ENCODE measurements at places on chromosomes 11 and 22.

GRCh38 chr11:27309046-27309445 lies 54.0 kb downstream of the CCDC34 start:
- no peak for DNase-seq

GRCh38 chr11:16781936-16782919 lies 43.8 kb downstream of the C11orf58 start:
- no peak for DNase-seq

- no peak for DNase-seq
Measured at GRCh38 chr22:38106814-38107578, 3.5 kb downstream of the BAIAP2L2 start.

GRCh38 chr11:394034-394857 lies at the start of gene PKP3:
Gene PKP3 (plus strand): TSS chr11:394209. CDS start chr11:394293, 84 bp downstream.
- no peak for DNase-seq

GRCh38 chr11:98736833-98737232 lies 283.9 kb upstream of the CNTN5 start:
- no peak for DNase-seq

- DNase-seq, result no peak
Measured at GRCh38 chr11:57391539-57391938, 1.1 kb upstream of the PRG2 start.

DNA sequence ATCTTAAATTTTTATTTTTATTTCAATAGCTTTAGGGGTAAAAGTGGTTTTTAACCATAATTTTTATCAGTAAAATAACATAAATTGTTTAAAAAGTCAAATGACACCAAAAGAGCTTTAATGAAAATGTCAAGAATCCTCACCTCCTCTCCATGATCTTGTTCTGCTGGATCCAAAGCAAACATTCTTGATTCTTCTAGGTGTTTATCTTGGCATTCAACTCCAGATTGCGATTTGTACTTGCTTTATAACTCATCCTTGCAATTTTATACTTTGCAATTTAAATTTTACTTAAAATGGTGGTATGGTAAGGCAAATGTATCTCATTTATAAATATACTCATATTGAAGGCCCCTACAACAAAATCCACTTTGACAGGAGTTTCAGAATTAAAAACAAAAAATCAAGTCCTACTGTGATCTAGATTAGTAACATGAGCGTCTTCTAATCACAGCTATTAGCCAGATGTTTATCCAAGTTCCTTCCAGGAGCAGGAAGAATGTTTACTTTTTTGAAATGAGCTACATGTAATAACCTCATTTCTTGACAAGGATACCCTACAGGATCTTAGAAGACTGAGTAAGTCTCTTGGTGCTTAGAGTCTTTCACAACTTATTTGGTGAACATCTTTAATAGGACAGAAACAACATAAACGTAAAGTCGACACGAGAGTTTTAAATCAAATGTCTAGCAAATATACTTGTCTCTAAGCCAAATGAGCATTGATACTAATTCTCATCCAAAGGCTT lies 72.4 kb upstream of the CARD18 start:
- DNase-seq, result no peak

DNA sequence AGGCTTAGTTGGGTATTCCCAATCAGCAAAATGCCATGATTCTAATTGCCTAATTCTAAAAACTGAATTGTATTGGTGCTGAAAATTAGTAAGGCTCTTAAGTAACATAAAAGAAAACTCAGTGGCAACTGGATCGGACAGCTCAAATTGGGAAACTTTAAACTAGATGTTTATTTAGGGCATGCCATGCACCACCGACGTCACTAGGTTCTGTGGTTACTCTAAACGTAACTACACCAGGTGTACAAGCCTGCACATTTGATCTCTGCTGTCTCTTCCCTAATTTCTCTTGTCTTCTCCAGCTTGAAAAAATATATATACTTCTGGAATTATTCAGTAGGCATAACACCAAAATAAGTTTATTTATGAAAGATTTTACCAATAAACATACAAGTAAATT lies 378.2 kb downstream of the DCDC1 start:
- no peak for DNase-seq

GRCh38 chr22:27564806-27565205 lies 236.8 kb downstream of the MN1 start:
- no peak for DNase-seq

DNA sequence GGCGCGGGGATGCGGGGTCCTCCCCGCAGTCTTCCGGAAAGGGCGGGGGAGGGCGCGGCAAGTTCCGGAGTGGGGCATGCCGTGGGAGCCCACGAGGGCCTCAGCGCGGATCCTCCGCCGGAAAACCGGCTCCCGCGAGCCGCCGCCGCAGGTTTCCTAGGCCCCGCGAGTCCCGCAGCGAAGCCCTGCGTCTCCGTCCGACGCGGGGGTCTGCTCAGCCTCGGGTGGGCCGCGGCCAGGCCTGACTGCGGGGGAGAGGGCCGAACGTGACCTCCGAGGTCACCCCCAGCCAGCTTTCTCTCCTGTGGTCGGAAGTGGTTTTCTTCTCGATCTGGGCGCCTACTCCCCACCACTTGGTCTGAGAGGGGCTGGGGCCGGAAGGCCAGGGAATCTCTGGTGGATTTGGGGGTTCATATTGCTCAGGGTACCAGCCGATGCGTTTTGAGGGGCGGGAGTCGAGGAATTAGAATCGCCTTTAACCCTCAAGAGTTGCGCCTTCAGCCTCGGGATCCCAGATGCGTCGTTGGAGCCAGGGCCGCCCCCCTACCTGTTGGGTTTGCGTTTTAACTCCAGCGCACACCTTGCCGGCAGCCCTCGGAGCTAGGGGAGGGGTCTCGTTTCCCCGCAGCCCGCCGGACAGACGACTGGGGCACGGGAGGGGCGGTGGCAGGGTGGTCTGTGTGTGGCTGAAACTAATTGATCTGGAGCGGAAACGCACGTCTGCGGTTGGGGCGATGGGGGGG lies 3.6 kb upstream of the CCND1 start:
- no peak for DNase-seq

DNA sequence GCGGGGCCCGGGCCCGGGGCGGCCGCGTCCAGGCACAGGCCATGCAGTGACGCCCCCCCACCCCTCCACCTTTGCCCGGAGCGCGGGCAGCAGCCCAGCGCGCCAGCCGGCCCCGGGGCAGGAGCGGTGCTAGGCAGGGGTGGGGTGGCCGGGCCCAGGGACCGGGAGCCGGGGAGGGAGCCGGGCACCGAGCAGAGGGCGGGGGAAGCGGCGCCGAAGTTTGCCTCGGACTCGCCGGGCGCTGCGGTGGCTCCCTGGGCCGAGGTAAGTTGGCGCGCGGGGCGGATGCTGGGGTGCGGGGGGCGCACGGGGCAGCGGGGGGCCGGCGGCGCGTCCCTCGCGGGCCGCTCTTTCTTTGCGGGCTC lies 332 bp downstream of the TEAD1 start:
- no peak for DNase-seq

- DNase-seq, result no peak
Measured at GRCh38 chr11:79220171-79220570, 220.7 kb downstream of the TENM4 start.

DNA sequence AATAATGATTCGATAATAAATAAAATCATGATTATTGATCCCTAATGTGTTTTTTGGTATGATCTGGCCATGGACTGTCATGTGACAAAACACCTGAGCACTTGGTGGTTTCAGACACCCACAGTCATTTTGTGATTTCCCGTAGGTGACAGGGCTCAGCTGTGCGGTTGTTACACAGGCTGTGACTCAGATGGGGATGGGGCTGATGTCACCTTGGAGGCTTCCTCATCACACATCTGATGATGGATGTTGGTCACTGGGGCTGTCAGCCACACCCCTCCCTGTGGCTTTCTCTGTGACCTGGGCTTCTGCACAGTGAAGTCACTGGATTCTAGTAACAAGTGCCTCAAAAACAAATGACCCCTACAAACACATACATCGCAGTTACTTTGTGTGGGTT lies 995.1 kb downstream of the BRD1 start:
- no peak for DNase-seq

DNA sequence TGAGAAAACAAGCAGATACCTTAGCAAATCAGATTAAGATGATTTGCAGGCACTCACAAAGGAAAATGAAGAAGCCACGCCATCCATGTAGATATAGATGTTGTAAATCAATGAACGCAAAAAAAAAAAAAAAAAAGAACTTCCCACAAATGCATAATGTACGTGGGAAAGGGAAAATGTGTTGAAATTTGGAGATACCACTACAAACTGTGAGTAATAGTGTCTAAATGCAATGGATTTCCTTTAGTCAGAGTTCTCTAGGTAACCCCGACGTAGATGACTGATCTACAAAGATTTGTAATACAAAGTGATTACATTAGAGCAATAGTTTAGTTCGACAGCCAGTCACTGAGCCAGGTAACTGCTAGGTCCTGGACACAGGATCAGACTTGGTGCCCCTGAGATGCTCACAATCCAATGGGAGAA lies 783 bp upstream of the ANKRD54 start:
- DNase-seq, result no peak

GRCh38 chr11:127018683-127019279 lies 18.2 kb upstream of the KIRREL3 start:
- no peak for DNase-seq

GRCh38 chr11:133920109-133920990 lies 36.4 kb downstream of the IGSF9B start:
- no peak for DNase-seq

DNA sequence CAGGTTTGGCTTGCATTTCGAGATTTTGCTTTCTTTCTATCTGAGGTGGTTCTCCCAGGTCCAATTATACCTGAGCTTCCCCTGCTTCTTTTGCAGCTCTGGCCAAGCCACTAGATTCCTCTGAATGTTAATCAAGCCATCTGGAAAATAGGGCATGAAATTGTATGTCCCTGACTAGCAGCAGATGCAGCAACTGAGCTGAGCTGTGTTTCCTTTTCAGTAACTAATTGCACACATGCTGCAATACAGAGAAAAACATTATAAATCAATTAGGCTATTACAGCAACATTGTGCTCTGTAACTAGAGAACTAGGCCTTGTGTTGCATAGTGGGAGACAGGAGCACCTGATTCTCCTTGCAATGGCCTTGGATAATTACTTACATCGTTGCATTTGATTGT lies 408.3 kb downstream of the ETS1 start:
- DNase-seq, result no peak

DNA sequence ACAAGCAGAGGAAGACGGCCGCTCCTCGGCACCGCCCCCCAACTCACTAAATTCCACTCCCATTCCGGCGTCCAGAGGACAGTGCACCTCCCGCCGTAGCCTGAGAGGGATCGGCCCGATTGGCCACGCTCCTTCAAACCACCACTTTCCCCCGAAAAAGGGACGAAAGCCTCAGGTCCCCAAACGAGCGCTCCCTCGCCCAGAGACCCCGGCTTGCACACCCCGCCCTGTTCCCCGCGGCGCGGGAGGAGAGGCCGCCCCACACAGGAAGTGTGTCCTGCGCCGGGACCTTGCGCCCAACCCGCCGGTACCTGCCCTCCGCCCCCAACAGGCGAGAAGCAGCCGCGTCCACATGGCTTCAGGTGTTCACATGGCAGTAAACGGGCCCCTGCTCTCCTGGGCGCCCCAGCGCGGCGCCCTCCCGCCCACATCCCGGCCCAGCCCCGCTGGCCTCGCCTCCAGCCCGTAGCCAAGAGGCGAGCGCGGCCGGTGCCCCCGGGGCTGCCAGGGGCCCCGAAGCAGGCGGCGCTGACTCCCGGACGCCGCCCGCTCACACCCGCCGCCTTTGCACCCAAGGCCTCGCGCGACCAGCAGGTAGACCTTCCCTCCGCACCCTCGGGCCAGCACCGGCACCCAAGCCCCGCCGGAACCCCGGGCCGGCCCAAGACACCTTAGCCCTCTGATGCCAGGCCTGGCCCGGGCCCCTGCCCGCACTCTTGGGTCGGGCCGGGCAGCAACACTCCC lies 849 bp downstream of the TCF20 start:
- no peak for DNase-seq

GRCh38 chr11:124839128-124839971 lies 25.9 kb upstream of the ROBO3 start:
- DNase-seq, result no peak

DNA sequence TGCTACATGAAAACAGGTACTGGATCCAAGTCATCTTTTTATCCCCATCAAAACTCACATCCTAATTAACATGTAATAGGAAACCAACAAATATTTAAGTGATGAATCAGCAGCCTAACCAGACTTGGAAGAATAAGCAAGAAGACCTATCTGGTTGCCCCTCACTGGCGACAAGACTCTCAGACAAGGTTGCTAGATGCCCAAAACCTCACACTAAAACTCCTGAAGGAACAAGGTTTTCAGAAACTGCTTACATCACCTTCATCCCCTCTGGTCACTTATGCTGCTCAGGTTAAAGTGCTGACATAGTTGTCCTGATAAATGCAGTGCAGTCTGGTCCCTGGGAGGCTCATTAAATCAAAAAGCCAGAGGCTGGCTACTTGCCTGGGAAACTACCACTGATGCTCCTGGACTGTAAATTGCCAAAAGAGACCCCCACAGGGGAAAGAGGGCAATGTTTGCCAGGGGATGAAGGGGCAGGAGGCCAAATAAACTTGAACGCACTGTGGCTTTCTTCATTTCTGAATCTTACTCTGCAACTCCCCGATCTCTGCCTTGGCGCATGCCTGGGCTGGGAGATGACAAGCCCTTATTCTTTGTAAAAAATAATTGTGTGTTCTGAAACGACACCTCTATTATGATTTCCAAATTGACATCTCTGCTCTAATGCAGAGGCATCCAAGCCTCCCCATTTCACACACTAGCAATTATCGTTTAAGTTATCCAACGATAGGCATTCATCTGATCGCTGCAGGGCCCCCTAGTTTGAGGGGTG lies 72.7 kb downstream of the AMBRA1 start:
- peak; percentile 59 for DNase-seq

GRCh38 chr11:28877340-28877739 lies 769.2 kb downstream of the METTL15 start:
- no peak for DNase-seq

DNA sequence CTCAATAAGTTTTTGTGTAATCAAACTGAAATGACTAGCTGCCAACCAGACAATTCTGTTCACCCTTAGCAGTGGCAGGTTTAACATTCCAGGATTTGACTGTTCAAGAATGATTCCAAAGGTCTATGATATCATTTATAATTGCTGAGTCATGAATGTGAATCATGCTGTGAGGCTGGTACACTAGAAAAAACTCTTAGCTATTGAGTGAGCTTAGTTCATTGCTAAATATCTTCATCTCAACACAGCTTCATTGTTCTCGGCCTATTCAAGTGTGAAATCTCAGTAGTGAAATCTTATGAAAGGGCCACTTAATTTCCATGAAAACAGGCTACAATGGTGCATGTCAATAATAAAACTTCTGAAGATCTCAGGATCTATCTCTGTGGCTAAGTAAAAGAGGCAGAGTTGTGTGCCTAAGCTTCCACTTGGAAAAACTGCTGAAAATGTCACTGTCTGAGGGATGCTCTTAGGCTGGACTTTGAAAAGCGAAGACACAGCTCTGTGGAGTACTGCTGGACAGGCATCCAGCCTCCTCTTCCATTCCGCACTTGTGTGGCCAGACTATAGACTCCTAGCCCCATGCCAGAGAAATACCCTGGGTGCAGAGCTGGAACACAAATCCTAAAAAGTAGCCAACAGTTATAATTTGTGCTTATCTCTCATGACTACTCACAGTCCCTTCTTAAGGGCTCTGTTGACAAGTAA lies 12.8 kb downstream of the AQP11 start:
- peak; percentile 75 for DNase-seq
